Bone marrow (tissue), 2 donors: ENCODE measurements at places on chromosomes 3 and 15.
A peak's percentile ranks its signal among the peaks of the same experiment; 100 is the strongest.

- DNase-seq = no peak
Measured at GRCh38 chr3:101170806-101171558, 149.4 kb downstream of the IMPG2 start.

DNA sequence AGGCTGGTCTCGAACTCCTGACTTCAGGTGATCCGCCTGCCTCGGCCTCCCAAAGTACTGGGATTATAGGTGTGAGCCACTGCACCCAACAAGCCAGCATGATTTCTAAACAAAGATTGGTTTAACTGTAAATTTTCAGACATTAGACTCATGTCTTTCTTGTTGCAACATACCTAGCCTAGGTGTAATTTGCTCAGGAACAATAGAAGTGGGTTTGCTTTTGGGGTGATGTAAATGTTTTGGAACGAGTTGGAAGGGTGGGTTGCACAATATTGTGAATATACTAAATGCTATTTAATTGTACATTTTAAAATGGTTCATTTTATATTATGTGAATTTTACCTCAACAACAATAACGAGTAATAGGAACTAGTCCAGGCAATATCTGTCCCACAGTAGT is 7.1 kb downstream of the CCR4 start:
- DNase-seq = no peak

DNA sequence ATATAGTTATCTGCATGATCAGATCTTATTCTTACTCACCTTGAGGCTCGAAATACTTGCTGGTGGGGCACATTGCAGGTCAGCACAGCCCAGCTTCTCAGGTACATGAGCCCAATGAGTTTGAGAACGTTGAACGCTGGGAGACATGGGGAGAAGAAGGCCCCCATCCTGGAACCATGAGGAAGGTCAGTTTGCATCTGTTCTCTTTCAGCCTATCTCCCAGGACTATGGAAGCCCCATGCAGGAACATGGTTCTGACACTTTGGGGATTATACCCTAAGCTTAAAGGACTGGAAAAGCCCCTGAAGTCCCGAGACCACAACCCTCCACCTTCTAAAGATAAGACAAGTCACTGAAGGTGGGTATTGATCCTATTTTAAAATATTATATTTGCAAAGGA is 17.4 kb upstream of the STARD5 start:
- DNase-seq = no peak

DNA sequence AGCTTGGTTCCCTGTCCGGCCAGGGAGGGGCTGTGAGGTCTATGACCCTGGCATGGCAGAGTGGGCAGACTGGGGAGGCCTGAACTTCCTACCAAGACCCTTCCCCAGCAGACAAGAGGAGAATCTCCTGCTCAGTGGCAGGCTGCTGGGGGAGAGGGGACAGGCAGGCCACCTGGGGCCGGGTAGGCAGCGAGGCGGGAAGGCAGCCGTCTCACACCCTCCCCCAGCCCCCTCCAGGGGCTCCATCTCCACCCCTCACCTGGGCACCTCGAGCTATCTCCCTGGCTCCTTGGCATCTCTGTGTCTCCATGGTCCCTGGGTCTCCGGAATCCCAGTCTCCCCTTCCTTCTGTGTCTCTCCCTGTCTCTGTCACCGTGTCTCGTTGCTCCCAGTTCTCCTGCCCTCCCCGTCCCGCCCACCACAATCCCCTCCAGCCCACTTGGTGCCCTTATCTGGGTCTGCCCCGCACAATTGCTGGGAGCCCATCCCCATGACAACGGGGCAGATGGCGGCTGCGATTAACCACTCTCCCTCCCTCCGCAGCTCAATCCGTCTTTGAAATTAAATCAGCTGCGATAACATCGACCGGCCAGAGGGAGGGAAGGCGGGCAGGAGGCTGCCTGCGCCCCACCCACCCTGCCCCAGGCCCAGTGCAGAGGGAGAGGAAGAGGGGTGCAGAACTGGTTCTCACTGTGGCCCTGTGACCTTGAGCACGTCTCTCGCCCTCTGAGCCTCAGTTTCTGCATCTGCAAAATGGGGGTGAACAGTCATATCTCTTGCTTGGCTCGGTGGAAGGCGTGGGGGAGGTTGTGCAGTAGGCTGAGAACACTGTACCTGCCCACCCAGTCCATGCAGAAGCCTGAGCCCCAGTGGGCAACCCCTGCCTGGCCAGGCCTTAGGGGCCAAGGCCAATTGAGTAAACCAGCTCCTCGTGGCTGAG is 9.6 kb downstream of the DNAJB8 start:
- DNase-seq = no peak

DNA sequence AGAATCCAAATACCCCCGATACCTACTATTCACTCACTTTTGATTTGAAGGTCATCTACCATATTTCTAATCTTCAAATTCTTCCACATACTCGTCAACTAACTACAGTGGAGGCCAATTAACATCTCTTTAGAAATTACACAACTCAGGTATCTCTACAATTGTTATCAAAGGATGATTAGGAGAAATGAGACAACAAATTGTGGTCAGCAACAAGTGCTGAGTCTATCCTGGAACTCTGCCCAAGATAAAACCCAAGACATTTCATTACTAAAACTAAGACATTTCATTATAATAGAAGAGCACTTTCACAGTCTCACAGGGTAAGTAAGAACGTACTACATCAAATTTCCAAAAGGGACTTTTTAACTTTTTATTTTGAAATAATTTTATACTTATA is 100.0 kb downstream of the TBC1D5 start:
- no peak for DNase-seq

GRCh38 chr3:186236357-186237020 is 125.5 kb downstream of the DGKG start:
- DNase-seq = no peak

GRCh38 chr3:121436641-121437040 is 109.1 kb downstream of the POLQ start:
- no peak for DNase-seq

GRCh38 chr15:100120111-100120510 is 221.7 kb downstream of the ADAMTS17 start:
- no peak for DNase-seq

- no peak for DNase-seq
Measured at GRCh38 chr3:125322166-125322565, 53.0 kb downstream of the ZNF148 start.

- no peak for DNase-seq
Measured at GRCh38 chr15:100438570-100438969, 90.2 kb downstream of the CERS3 start.

- no peak for DNase-seq
Measured at GRCh38 chr3:67459796-67460195, 194.6 kb downstream of the SUCLG2 start.

- no peak for DNase-seq
Measured at GRCh38 chr3:169886671-169887070, 16.9 kb upstream of the LRRC31 start.

DNA sequence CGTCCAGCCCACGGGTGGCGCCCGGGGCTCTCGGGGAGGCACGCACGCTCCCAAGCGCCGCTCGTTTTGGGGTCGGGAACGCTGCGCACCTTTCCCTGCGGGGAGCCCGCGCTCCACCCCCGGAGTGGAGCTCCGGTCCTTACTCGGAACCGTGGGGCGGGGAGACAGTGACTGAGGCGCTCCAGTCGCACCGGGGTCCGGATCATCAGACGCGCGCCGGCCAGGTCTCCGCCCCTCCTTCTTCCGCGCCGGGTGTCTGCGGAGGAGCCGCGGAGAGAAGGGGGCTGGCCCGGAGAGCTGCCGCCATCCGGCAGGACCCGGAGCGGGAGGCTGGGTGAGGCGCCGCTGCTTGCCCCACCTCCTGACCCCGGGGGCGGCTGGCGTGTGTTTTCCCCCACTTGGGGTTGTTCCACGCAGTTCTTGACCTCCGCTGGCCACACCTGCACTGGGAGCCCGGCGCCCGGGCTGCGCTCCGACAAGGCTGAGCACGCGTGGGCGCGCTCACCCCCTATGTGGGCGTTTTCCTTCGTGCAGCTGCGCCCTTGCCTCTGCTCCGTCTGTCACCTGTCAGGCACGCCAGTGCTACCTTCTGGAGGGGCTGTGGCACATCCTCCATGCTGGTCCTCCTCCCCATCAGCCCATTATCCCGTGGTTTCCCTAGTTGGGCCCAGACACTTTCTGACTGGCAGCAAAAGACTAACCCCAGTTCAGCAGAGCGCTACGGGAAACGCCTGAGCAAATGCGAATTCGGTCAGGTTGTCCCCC is at the start of gene MCF2L2:
TSS of gene MCF2L2 (minus strand) at position 173 of the 765 bp plus-strand sequence. CDS start 642 bp downstream, outside the sequence.
- no peak for DNase-seq

- DNase-seq = no peak
Measured at GRCh38 chr3:49339581-49339940, 292 bp downstream of the USP4 start.

DNA sequence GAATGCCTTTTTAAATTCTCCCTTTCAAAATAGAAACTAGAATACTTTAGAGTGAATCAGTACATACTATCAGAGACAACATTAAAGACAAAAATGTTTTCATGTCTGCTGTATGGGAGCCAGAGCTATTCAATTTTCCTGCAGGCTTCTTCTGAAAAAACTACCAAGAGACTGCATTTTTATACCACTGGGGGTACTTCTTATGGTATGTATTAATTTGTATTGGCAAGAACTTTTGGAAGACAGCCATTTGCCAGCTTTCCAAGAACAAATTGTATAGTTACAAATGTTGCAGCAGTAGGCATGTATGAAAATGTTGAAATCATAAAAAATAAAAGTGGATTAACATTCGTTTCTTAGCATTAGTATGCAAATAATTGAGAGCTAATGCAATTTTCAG is 1010.0 kb upstream of the CADM2 start:
- DNase-seq = no peak

DNA sequence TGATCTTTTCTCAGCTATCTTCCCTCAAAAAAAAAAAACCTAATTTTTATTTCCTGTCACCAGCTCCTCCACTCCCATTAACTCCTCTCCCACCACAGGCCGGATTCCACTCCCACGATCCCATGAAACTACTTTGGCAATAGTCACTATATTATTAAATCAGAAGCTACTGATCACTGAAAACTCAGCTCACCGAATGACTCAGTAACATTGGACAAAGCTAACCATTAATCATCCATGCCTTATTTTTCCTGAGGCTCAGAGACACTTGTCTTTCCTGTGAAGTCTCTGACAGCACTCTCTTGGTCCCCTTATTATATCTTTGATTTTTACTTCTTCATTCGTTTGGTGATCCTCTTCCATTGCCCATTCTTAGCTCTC is 260.2 kb downstream of the CGGBP1 start:
- no peak for DNase-seq

- DNase-seq = no peak
Measured at GRCh38 chr15:78080088-78080460, 2.6 kb upstream of the TBC1D2B start.

DNA sequence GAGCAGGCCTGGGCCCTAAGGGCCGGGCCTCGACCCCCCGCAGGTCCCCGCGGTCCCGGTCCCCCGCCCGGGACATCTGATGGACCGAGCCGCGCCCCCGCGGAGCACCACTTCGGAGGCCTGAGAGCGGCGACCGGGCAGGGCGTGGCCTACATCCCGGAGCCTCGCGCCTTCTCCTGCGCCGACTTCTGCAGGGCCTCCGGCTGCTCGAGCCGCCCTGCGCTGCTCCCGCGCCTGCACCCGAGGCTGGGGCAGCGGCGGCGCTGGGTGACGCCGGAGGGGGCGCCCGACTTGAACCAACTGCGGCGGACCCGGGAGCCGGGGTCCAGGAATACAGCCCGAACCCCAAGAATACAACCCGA is 14.9 kb upstream of the GP9 start:
- DNase-seq = no peak

DNA sequence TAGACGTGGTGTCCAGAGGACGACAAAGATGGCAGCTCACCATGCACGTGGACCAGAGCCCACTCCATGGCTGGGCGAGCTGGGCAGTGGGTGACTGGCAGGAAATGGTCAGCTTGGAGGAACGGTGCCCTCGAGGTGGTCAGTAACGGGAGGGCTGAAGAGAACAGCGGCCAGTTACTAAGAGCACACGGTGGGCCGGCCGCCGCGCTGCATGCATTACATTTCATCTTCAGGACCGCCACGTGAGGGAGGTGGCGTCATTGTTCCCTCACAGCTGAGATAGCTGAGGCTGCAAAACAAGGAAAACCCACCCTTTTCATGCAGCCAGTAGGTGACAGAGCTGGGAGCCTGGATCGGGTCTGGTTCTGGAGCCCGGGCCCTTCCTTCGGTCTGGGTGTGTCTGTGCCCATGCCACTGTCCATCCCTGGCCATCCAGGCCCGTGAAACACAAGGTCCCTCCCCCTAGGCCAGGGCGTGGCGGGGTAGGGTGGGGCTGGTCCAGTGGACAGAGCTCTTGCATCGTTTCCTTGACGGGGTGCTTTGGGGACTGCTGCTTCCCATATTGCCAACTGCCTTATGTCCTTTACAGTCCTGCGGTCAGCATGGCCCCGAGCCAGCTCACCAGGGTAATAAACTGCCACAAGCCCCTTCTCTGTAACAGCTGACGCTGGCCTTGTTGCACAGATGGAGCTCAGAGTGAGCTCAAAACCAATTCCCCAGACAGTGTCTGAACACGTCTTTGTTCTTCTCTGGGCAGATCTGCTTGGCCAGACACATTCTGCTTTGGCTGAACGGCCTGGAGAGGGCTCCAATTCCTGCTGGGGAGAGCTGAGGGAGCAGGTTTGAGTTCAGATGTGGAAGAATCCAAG is 51.8 kb downstream of the RGMA start:
- DNase-seq = peak; percentile 34

DNA sequence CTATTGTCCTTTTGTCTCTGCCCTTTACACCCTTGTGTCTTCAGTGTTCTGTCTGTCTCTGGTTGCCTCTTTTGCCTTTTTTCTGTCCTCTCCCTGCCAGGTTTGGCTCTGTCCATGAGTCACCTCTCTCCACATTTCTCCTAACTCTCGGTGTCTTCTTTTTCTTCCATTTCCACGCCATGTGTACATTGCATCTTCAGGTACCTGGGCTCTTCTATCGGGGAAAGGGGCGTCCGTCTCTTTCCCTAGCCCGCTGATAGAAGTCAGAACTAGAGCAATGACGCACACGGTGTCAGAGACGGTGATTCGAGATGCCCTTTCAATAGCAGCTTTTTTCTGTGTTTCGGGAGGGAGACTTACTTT is 641 bp downstream of the OPA1 start:
- DNase-seq = no peak

DNA sequence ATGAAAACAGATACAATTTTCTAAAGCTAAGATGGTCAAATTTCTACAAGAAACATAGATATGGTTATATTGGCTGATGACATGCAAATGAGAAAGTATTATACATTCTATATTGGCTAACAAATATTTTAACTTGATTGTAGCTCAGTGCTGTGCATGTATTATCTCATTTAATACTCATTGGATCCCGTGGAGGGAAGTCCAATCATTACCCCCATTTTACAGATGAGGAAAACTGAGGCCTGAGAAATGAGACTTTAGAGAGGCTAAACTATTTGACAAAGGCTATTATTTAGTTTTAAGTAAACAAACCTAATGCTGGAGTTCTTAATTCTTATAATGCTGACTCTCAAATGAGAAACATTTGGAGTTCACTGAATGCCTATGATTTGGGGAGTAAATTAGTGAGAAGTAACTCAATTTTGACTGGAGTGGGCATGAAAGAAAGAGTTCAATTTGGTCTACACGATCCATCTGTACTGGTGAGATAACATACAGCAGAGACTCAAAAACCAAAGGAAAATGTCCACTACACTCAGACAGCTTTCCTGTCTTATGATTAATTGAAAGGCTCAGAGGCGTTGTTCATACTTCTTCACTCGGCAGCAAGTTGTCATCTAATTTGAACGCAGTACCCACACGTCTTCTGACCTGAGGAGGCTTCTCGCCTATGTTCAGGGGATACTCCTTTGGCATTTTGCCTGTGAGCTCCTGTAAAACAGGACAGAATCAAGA is 72.2 kb upstream of the LMOD3 start:
- DNase-seq = no peak

- DNase-seq = no peak
Measured at GRCh38 chr3:133561679-133562078, 11.8 kb upstream of the CDV3 start.

- no peak for DNase-seq
Measured at GRCh38 chr3:39569095-39569494, 101.6 kb downstream of the MOBP start.
